ENCODE measurements at places on chromosomes 2 and 18.

- DNase-seq, result no peak
Observed at GRCh38 chr2:172332507-172332906, 94.9 kb upstream of the ITGA6 start.

- no peak for DNase-seq
Observed at GRCh38 chr2:37456479-37456878, 112.0 kb downstream of the QPCT start.

DNA sequence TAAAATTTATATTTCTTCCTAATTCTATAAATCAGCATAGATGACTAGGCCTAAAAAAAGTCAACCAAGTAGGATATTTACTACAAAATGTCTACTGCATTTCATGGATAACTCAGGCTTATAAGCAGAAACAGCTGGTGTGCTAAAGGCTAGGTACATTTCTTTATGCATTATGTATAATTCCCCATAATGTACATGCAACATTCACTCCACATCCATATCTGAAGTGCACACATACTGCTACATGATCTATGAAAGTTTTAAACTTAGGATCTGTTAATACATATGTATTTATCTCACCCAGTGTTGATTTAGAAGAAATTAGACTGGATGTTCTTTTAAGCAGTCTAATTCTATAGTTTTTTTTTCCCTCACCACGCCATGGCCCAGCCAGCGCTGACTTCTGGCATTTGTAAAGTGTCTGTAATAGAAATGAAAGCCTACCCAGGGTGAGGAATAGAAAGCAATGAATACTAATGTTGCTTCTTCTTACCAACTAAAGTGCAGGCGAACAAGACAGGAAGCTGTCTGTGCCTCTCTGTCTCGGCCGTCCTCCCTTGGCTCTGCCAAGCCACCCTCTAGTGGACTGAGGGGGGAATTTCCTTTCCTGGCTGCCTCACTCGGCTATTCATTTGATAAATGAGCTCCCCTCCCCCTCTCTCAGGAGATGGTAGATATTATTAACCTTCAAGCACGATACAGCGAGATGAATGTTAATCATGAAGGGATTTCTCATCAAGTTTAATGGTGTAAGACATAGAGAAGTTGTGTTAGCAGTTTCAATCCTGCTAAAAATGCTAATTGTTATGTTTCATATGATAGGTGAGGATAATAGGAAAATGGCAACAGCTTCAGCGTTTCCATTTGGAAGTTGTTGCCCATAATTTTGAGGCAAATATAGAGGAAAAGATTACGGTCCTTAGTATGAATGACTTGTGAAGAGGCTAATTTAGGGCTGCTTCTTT, 384.5 kb downstream of the MTX2 start:
- peak; percentile 82 for DNase-seq

DNA sequence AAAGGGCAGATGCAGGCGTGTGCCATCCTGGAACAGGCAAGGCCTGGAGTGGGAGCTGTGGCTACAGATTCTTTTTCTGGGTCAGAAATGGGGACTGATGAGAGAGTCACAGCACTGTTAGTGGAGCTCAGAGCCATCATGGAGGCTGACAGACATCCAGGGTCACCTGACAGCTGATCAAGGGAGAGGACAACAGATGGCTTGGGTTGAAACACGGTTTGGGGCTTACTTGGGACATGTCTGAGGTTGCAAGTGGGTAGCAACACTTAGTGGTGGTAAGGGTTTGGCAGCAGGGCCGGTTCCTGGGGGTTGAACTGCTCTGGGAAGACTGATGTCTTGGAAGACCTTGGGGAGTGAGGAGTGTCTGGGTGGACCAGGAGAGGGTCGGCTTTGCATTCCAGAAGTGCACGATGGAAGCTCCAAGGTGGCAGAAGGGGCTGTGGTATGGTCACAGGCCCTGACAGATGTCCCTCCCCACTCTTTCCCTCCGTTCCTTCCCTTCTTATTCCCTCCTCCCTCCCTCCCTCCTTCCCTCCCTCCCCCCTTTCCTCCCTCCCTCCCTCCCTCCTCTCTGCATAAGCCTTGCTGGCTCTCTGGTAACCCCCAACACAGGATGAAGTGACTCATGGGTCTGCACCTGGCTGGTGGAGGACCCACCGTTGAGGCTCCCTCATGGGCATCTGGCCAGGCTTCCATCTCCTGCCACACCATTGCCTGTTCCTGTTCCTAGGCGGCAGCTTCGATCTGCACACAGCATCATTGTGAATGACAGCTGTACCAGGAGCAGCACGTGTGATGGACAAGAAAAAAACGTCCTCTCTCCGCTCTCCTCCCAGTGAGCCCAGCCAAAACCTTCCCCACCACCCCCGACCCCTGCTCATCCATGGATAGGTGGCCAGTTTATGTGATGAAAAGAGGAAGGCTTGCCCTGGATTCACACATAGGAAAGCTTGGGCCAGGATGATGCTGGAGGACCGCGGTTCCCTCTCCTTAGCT, 63.8 kb upstream of the RPL31 start:
- DNase-seq, result no peak

- DNase-seq, result peak; percentile 69
Observed at GRCh38 chr18:58268849-58269248, 224.8 kb downstream of the NEDD4L start.

DNA sequence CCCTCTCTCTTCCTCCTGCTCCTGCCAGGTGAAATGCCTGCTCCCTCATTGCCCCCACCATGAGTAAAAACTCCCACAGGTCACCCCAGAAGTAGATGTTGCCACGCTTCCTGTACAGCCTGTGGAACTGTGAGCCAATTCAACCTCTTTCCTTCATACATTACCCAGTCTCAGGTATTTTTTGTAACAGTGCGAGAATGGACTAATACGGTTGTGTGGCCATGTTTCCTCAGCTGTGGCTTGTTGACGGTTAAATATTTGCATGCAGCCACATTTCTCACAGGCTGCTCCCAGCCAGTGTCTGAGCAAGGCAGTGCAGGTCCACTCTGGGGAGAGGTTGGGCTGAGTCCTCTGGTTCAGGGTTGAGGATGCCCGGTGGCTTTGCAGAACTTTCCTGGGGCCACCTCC, 27.8 kb upstream of the COPS8 start:
- no peak for DNase-seq

DNA sequence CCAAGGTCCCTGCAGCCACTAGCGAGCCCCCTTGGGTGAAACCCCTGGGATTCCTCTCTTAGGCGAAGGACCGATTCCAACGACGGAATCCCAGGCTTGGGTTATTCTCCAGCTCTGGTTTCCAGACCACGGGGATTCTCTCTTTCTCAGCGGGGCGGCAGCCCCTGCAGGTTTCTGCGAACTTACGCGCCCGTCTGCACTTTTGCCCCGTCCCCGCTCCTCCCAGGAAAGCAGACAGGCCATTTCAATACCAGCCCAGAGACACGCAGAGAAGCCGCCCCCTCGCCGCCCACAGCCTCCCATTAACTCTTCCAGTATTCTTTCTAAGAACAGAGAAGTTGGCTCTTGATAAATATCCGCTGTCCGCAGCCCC, 1.2 kb downstream of the CBLN2 start:
- DNase-seq, result no peak

DNA sequence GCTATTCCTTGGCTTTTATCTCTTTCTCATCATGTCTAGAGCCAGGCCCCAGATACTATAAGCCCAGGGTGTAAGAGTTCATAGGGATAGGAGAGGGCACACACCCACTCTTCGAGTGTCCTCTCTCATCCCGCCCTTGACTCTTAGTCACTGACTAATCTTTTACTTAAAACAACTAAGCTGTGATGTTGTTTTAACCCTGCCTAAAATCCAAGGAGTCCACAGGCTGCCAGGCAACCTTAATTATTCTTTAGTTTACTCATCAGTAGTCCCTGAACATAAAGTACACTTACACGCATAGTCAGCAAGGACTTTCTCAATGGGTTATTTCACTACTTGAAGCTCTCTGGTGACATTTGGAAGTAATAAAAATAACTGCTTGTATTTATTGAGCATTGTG, 28.4 kb downstream of the GREB1L start:
- DNase-seq, result no peak

GRCh38 chr2:150413366-150413765, 74.1 kb downstream of the RND3 start:
- no peak for DNase-seq

- peak; percentile 44 for DNase-seq
Observed at GRCh38 chr2:227188292-227188691, 23.9 kb downstream of the COL4A3 start.

GRCh38 chr2:218993345-218994315, at the start of gene CRYBA2:
Gene CRYBA2, minus strand, starts transcription at chr2:218993422. Its CDS starts 246 bp downstream, at chr2:218993176.
- peak; percentile 16 for DNase-seq

DNA sequence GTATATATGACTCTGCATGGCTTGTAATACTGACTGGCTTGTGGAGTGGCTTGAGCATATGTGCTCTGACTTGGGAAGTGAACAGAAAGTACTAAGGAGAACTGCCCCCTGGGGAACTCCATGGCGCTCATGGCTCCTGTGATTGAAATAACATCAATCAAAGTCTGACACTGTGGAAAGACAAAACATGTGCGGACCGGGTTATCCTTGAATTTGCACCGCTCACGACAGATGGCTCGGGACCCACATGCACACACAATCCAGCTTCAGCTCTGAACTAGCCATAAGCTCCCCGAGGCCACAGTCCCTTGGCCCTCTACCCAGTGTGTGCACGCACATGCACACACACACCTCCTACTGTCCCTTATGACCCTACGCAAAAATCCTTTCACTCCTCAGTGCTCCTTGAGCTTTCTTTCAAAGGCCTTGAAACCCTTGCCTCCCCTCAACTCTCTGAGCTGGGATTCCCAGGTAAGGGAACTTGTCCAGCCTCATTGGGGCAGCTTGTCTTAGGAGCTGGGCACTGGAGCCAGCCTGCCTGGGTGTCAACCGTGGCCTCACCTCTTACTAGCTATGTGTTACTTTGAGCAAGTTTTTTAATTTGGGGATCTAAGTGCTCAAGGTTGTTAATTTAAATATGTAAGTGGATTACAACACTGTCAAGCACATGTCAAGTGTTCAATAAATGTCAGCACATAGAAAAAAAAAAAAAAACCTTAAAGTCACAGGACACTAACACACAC, 43.6 kb downstream of the MRPS5 start:
- DNase-seq, result no peak

Measured in fibroblast of skin of right biceps (primary cell).